ENCODE measurements at places on chromosomes 16 and 17. TPM values are rescaled to one million over a fixed set of nuclear protein-coding genes. Genes with fewer than 3 reads are reported as not detected.

Gene P3H4
- 51.5 TPM for total RNA-seq

Gene SLC5A10
- not detected for total RNA-seq

Gene MPO
- total RNA-seq: not detected

Gene HOXB7
- total RNA-seq: 2.7 TPM

Gene TXNDC11
- total RNA-seq: 42.4 TPM

Gene PYDC1
- total RNA-seq: not detected

Gene PRDM7
- not detected for total RNA-seq

Gene PRSS33
- total RNA-seq: not detected

Gene PPY
- total RNA-seq: not detected

Gene GPR139
- not detected for total RNA-seq

Gene MMP25
- under 0.01 TPM for total RNA-seq

Gene KRTAP9-8
- not detected for total RNA-seq

Gene KRTAP1-5
- not detected for total RNA-seq

Gene ZNF597
- total RNA-seq: 2.9 TPM

Gene KRTAP2-4
- not detected for total RNA-seq

Gene CDK10
- 30.2 TPM for total RNA-seq

Gene CCDC78
- 0.34 TPM for total RNA-seq

Gene CCDC182
- not detected for total RNA-seq

Gene TEX19
- not detected for total RNA-seq

Gene KIF18B
- 0.34 TPM for total RNA-seq

Gene TBC1D3E
- not detected for total RNA-seq

Gene KRT33A
- not detected for total RNA-seq

Gene CA10
- not detected for total RNA-seq

Gene TLCD3B
- not detected for total RNA-seq

Gene SGCA
- total RNA-seq: not detected

Gene NPIPB2
- total RNA-seq: 1.5 TPM

Gene SLFN11
- 24.4 TPM for total RNA-seq

Data from dermis lymphatic vessel endothelial cell (primary cell).